ENCODE measurements at places on chromosomes 1 and 21.

GRCh38 chr1:20442920-20443625 is 42.9 kb downstream of the CAMK2N1 start:
- DNase-seq = no peak

DNA sequence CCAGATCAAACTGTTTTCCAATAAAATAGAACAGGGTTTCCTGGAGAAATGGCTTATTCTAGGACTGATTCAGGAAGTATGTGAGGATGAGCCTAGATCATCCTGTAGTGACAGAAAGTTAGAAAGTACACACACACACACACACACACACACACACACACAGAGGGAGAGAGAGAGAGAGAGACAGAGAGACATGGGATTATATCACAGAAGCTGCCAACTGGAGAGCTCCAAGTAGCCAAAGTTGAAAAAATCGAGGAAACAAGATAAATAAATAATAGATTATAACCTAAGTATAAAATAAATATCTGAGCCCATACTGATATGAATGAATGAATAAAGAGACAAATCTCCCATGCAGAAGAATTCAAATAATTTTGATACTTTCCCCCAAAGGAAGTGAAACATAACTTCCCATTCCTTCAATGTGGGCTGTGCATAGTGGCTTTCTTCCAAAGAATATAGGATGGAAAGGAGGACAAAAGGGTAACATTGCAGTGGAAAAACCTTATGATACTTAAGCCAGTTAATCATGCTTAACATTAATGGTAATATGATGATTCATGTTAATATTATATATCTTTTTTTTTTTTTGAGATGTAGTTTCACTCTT is 171.6 kb downstream of the NTPCR start:
- no peak for DNase-seq

DNA sequence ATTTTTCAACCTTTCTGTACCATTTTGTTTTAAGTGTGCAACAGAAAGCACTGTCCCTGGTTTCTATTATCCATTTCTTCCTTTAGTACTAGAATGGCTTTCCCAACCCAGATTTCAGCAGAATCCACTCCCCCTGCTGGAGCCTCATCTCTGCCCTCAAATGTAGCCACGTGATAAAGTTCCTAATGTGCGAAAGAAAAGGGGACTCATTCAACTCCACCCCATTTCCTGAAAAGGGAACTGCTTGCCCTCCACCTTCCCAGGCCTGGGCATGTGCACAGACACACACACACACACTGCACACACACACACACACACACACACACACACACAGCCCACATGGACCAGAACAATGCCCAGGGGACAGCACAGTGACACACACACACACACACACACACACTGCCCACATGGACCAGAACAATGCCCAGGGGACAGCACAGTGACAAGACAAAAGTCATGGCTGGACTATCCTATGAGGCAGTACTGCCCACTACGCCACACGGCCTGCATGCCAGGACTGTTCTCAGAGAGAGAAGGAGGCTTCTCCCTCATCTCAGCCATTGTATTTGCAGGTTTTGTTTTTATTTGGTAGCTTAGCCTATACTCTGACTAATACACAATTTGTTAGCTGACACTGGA is 33.2 kb downstream of the PACC1 start:
- DNase-seq = no peak

- no peak for DNase-seq
Measured at GRCh38 chr1:233078396-233078795, 128.0 kb downstream of the NTPCR start.

DNA sequence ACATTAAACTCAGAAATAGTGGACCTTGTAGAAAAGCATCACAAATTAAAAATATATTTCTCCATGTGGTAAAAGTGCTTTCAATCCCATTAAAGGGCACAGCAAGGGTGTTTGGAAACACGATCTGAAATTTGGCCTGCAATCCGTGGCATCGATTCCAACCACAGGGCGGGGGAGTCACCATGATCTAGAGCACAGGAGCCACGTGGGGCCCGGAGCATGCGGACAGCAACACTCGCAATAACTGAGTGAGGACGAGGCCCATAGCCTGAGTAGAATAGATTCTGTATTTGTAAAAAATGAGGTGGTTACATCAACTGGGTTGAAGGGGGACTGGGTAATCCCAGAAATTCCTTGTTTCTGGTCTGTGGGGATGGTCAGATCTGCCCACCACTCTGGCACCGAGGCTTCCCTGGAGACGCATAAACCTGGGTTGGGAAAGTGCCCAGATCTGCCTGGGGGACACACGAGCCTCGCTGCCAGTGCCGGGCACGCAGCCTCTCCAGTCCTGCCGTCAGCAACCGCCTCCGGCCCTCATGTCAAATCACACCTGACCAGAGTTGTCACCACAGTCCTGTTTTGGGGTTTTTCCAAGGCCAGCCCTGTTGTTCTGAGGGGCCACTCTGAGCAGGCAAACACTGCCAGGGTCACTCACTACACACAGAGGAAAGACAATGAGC is 104.3 kb downstream of the PGBD5 start:
- no peak for DNase-seq

DNA sequence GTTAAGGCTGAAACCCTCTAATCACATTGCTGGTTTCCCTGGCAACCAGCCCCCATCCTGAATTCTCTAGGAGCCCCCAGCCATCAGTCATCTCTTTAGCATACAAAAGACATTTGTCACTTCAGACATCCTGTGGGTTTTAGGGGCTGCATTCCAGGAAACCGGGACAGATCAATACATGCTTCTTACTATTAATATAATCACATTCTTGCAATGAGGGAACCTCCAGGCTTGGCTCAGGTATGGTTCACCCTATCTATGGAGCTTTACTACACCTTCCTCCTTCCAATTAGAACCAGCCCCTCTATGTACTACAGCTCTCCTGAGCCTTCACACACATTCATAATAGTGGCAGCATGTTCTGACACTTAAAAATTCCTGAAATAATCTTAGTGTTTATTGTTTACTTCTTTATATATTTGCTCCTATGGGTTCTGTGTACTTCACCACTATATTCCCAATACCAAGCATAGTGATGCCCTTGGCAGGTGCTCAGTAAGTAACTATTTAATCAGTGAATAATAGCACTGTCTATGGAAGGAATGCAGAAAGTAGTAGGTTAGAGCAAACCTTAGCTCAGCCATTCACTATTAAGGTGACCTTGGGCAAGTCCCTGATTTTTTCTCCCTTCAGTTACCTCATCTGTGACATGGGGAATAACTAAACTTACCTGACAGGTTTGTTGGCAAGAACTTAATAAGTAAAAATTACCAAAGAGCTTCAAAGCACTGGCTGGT is 59.6 kb downstream of the ZNF678 start:
- no peak for DNase-seq

DNA sequence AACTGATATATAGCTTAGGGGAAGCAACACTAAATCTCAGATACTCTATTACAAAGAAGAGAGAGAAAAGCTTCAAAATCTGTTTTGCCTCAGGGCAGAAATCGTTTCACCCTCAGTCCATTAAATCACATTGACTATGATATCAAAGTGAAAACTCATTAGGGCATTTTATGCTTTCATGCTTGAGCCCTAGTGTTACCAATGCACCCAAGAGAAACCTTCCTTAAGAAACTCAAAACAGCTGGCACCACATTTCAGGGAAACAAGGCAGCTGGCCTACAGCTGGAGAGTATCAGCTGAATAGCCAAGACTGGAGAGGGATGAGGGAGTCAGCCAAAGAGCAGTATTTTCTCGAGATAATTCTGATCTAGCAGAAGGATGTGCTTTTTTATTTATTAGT is 14.9 kb downstream of the COLGALT2 start:
- no peak for DNase-seq

DNA sequence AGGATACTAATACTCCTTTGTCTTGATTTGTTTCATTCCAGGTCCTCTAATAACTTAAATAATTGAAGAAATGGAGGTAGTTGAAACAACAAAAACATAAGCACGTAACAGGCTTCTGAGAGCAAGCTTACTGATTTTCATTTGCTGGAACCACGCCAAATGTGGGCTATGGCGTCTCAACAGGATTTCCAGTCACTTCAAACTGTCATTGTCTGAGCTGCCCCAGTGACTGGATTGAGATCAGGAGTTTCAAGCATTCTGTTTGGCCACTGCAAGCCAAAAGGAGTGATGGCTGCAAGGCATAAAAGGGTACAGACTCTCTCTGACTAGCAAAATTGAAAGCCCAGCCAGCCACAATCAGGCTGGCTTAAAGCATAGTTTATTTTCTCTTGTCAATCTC is 289.9 kb downstream of the DPYD start:
- no peak for DNase-seq

DNA sequence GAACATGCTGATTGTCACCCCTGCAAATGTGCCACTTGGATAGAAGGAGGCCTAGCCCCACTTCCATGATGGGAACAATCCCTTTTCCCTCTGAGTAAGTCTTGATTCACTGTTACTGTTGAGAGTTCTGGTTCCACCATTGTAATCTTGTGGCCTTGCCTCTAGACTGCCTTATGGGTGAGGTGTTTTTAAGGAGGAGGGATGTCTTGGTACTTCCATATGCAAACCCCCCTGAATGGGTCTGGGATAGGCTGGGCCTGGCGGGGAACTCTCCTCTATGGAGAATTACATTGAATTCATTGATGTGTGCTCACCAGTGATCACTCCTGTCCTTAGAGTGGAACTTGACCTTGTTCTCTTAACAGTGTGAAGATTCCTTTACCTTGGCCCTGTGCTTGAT is 5.8 kb downstream of the GALNT2 start:
- no peak for DNase-seq

- DNase-seq = no peak
Measured at GRCh38 chr1:183487674-183488442, 15.6 kb downstream of the SMG7 start.

Data from stimulated activated CD4-positive, alpha-beta T cell treated with anti-CD3 and anti-CD28 coated beads, Interleukin-15, amount 100 ng/mL, for 1 hour (primary cell).